ENCODE measurements at places on chromosomes 1 and 21.
A peak's percentile ranks its signal among the peaks of the same experiment; 100 is the strongest.

- DNase-seq: no peak
These were observed 537.4 kb upstream of the RGS18 start for GRCh38 chr1:191620883-191621282.

DNA sequence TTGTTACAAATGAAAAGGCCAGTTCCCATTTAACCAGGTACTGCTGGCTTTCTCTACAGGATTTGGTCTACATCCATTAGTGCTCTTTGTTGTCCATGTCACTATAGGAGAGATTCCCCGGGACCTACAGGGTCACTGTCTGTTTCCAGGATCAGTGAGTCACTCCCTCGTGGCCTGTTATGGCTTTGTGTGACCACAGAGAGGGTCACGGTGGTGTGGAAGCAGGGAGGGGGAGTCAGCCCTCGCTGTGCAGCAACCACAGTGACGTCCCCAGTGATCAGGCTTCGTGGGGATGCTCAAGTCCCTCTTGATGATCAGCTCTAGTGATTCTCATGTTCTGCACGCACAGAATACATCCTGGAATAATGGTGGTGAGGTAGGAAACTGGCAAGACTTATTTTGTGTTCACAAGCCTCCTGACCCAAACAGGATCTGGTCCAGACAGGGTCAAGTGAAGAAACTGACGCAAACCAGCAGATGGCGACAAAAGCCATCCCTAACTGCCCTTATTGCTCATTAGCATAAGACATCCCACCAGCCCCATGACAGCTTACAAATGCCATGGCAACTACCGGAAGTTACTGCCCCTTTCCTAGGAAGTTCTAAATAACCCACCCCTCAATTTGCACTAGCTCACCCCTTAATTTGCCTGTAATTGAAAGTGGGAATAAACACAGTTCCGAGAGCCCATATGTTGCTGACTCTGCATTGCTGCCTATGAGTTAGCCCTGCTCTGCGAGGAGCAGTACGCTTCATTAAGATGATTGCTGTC, 98.5 kb downstream of the DISC1 start:
- DNase-seq: peak; percentile 16

- DNase-seq: no peak
These were observed 9.1 kb downstream of the EXO1 start for GRCh38 chr1:241857131-241857530.

GRCh38 chr1:2099886-2100779, 49.9 kb downstream of the PRKCZ start:
- DNase-seq: peak; percentile 10

DNA sequence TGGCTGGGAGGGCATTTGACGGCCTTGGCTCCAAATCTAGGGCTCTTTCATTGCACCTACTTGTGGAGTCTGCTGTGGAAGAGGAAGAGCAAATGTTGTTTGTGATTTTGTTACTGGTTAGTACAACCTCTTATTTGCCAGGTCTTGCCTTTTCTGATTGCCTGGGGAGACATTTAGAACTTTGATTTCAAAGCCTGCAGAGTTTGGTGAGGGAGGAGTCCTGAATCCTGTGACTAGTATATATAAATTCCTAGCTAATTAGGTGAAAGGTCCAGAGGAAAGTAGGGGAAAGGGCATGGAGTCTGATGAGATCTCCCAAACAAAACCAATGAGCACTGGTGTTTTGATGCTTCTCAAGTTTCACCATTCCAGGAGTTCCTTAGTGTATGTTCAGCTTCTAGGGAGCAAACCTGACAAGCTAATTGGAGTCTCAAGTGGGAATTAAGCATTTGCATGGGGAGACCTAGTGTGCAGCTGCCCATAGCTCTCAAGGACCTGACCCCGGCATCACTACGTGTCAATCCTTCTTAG, 5.1 kb upstream of the HMGCS2 start:
- DNase-seq: peak; percentile 62

GRCh38 chr1:235974616-235975015, 90.3 kb downstream of the NID1 start:
- DNase-seq: no peak

- DNase-seq: no peak
These were observed at the start of gene CHRM3 for GRCh38 chr1:239386453-239387303. CHRM3 (plus strand) TSS chr1:239386568; CDS start chr1:239907452, 520,884 bp downstream.

DNA sequence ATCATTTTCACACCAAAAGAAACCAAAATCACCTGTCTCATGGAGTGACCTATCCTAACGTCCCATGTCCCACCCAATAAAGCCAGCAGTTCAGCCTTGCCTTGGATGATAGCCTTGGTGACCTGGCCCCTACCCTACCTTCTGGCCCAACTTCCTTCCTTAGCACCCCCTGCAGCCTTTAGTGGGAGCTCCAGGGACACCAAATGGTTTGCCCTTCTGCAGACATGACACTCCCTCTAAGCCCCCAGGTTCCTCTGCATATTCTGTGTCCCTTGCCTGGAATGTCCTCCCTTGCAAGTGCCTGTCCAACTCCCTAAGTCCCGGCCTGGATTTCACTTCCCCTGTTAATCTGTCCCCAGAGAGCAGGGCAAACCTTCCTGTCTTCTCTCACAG, 2.2 kb downstream of the SLFNL1 start:
- no peak for DNase-seq

DNA sequence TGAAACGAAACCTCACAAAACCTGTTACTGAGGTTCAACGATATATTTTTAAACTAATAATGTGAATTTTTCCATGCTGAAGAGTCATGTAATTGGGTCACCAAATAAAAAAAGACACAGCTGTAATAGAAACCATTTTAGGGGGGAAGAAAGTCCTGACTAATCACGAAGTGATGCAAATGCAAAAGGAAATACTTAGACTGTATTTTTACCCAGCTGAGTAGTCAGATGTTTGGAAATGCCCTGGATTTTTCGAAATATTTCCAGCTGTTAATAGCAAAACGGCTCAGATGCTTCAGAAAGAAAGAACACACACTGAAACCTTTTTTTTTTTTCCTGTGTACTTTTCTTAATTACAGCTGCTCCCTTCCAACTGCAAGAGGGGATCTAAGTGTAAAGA, 210.3 kb downstream of the SETD4 start:
- DNase-seq: peak; percentile 37

DNA sequence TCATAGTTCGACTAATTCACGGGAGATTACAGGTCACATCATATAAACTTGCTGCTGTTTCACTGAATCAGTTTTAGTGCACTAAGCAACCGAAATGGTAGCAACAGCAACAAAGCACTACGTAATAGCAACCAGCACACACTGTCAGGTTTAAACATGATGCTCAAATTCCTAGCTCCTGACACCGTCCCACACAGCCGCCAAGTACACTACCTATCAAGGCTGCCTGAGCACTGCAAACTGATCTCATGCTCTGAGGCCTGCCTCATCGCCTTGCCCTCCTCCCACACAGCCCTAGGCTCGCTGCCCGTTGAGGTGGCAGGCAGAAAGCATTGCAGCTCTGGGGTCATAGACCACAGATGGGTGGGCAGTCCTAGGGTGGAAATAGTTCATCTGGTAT, 12.4 kb downstream of the LAMC2 start:
- DNase-seq: no peak

DNA sequence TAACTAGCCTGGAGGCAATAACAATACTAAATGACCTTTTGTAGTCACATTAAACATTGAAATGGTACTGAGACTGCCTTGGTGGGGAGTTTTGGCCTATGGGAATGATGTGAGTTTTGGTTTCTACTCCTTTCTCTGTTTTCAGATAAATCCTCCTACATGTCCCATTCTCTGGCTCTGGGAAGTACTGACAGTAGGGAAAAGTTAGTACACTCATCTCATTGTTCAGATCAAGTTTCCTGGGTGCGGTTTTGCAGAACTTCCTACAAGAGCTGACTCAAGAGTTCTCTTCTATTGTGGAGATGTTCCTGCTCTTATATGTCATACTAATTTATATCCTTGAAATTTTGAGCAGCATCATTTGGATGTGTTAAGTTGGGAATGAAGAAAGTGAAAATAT, 74.2 kb upstream of the MACF1 start:
- DNase-seq: peak; percentile 48
